Activated naive CD8-positive, alpha-beta T cell treated with anti-CD3 and anti-CD28 coated beads for 36 hours (primary cell): ENCODE measurements at places on chromosomes 6 and 20.

DNA sequence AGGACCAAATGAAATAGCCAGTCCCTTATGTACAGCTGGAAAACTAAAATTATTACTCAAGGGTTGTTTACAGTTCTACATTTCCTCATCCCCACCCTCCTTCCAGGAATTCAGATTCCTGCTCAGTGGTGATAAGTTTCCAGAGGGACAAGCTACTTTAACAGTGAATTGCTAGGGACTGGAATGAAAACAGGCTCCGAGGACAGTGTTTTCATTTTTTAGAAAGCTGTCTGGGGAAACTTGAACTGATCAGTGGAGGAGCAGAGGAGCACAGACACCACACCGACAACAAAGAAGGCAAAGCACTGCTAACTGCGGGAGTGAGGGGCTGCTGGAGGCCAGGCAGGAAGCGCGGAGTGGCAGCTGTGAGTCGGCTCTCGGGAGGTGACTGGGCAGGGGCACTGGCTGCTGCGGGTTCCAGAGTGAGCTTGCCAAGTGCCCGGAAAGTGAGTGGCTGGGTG is 322.2 kb downstream of the ESR1 start:
- DNase-seq, result no peak
- H3K4me3 ChIP-seq, result no peak overlapping the region
- peaks cover 2% of the 10 kb centered on the region for H3K4me1 ChIP-seq
- H3K27ac ChIP-seq, result peak overlapping the region; percentile 29
- H3K36me3 ChIP-seq, result peaks cover 10% of the 10 kb centered on the region

DNA sequence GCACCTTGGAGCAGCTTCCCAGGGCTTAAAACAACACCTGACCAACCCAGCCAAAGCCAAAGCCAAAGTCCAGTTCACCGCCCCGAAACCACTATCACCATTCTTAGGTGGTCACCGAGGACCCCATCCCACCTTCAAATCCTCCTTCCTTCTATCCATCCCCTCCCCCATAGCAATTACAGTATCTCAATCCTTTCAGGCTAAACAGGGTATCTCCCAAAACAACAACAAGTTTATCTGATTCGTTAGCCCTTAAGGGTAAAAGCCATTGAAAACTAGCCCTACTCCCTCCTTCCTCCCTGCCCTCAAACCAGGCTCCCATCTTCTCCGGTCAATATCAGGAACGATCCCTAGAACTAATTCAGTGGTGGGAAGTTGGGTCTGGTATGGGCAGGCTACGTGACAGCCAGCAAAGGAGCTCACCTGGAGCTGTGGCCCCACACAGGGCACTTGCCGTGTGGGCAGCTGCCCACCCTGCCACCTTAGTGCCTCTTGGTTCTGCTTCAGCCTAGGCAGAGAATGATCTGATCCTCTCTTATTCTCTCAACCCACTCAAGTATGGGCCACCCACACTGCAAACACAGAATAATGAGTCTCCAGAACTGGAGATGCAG is 2.0 kb downstream of the ARHGAP18 start:
- no peak overlapping the region for H3K4me3 ChIP-seq
- peaks cover 10% of the 10 kb centered on the region for H3K27me3 ChIP-seq
- no peak for DNase-seq
- peaks cover 25% of the 10 kb centered on the region for H3K4me1 ChIP-seq

GRCh38 chr20:46050444-46050843 is 21.4 kb downstream of the SLC12A5 start:
- H3K4me3 ChIP-seq, result no peak overlapping the region
- peaks cover 16% of the 10 kb centered on the region for H3K27me3 ChIP-seq
- no peaks in the 10 kb centered on the region for H3K36me3 ChIP-seq
- H3K4me1 ChIP-seq, result no peaks in the 10 kb centered on the region
- no peak overlapping the region for H3K27ac ChIP-seq
- no peak for DNase-seq

DNA sequence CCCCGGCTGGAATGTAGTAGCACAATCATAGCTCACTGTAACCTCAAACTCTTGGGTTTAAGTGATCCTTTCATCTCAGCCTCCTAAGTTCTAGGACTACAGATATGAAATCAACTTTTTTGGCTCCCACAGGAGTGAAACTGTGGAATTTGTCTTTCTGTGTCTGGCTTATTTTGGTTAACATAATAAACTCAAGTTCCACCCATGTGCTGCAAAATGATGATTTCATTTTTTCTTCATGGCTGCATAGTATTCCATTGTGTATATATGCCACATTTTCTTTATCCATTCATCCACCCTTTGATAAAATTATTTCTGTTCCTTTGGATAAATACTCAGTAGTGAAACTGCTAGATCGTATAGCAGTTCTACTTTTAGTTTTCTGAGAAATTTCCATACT is 29.9 kb downstream of the RNGTT start:
- H3K4me3 ChIP-seq, result no peak overlapping the region
- DNase-seq, result no peak
- peaks cover 71% of the 10 kb centered on the region for H3K36me3 ChIP-seq
- H3K27ac ChIP-seq, result no peak overlapping the region
- H3K27me3 ChIP-seq, result no peaks in the 10 kb centered on the region

DNA sequence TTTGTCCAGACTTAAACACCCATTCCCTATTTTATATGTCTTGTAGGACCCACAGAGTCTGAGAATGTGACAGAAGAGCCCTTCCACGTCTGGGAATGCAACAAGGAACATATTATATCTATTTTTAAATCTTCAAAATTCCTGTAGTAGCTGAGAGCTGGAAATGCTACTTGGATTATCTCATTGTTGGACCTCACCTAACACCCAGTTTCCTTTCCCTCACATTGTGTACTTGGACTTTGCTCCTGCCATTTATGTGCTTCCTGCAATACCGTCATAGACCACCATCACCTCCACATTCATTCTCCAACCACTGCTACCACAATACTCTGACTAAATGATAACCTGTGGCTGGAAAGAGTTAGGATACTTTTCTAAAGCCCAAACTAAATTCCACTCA is 335.4 kb downstream of the COL12A1 start:
- H3K36me3 ChIP-seq, result no peaks in the 10 kb centered on the region
- no peak for DNase-seq
- no peak overlapping the region for H3K27ac ChIP-seq

DNA sequence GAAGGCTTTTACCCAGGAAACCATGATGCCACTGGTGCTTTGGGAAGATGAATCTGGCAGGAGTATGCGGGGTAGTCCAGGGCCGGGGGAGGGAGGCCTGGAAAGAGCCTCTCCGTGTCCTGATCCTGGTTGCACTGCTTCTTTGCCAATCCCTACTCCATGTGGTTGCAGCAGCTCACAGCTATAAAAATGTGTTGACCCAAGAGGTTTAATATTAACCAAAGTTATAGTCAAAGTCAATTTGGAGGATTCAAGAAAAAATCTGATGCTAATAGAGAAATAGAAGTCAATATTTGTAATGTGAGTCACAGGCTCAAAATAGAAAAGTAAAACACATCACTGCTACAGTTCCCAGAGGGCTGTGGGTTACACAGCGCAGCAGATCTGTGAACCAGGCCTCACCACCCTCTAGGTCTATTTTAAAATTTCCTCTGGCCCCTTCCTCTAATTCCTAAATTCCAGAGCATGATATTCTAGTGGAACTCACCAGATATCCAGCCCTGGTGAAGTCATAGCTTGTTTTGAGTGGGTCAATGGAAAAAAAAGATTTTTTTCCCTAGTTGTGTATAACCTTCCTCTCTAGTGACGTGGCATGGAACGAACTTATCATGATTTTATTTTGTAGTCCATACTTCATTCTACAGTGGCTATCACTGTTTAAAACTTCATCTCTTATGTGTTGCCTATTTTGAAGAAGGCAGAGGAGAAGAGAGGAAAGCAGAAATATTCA is 63.2 kb upstream of the BMP2 start:
- DNase-seq, result no peak
- no peak overlapping the region for H3K27ac ChIP-seq
- peaks cover 2% of the 10 kb centered on the region for H3K27me3 ChIP-seq
- H3K36me3 ChIP-seq, result no peaks in the 10 kb centered on the region
- H3K4me3 ChIP-seq, result no peak overlapping the region
- no peaks in the 10 kb centered on the region for H3K4me1 ChIP-seq

DNA sequence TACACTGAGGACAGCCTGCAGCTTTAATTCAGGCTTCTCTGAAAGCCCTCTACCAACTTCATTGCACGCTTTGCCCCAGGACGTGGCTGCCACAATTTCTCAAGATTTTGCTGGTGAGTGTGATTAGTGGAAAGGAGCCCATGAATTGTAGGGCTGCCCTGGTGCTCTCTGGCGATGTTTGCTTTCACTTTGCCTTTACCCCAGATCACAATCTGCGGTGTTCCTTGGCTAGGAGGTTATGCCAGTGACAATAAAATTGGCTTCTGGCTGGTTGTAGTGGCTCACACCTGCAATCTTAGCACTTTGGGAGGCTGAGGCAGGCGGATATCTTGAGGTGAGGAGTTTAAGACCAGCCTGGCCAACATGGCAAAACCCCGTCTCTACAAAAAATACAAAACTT is 139.3 kb downstream of the FOXC1 start:
- peaks cover 18% of the 10 kb centered on the region for H3K36me3 ChIP-seq
- no peak overlapping the region for H3K4me3 ChIP-seq
- H3K27me3 ChIP-seq, result no peaks in the 10 kb centered on the region
- DNase-seq, result no peak
- no peak overlapping the region for H3K27ac ChIP-seq
- no peaks in the 10 kb centered on the region for H3K4me1 ChIP-seq

- no peaks in the 10 kb centered on the region for H3K36me3 ChIP-seq
- DNase-seq, result no peak
- no peak overlapping the region for H3K4me3 ChIP-seq
- no peak overlapping the region for H3K27ac ChIP-seq
Observed at GRCh38 chr6:14702678-14703077, 543.2 kb upstream of the JARID2 start.

DNA sequence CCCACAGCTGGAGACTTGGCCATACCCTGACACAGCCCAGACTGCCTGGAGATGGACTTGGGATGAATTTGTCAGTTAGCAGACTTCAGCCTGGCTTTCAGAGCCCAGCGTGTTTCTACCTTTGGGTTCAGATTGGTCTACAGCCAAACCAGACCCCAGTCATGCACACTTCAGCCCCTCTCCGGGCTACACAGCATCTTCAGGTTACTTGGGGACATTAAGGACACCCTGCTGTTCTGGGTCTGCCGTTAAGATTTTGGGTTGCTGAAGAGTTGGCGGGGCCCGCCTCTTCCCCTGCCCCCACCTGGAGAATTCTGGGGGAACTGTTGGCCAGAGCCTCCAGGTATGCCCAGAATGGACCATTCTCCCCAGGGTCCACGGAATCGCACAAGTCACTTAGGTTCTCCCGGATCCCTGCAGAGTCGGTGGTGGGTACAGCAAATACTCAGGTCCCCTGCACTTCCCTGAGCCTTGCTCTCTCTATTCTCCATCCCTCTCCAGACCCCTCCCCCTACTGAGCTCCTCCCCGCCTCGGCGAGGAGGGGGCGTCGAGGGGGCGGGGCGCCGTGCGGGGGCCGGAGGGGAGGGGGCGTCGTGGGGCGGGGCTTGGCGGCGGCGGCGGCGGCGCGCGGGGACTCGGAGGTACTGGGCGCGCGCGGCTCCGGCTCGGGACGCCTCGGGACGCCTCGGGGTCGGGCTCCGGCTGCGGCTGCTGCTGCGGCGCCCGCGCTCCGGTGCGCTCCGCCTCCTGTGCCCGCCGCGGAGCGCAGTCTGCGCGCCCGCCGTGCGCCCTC is at the start of gene PTK7:
TSS of gene PTK7 (plus strand) at position 645 of the 794 bp plus-strand sequence. CDS start 175 bp downstream, outside the sequence.
- no peak within 1 kb of the TSS for H3K27ac ChIP-seq
- H3K4me1 ChIP-seq, result peaks cover 3% of the 10 kb centered on the region
- peak within 1 kb of the TSS; percentile 66 for H3K4me3 ChIP-seq
- H3K36me3 ChIP-seq, result no peaks in the 10 kb centered on the region
- peaks cover 18% of the 10 kb centered on the region for H3K27me3 ChIP-seq

DNA sequence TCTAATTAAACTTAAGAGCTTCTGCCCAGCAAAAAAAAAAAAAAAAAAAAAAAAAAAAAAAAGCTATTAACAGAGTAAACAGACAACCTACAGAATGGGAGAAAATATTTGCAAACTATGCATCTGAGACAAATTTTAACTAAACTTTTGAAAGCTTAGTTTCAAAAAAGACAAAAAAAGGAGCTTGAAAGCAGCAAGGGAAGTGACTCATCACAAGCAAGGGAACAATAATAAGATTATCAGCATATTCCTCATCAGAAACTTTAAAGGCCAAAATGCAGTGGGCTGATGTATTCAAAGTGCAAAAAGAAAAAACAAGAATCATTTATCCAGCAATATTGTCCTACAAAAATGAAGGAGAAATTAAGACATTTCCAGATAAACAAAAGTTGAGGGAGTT is 158.6 kb downstream of the RNF144B start:
- no peaks in the 10 kb centered on the region for H3K36me3 ChIP-seq
- H3K4me1 ChIP-seq, result no peaks in the 10 kb centered on the region
- no peak for DNase-seq
- peaks cover 15% of the 10 kb centered on the region for H3K27me3 ChIP-seq

DNA sequence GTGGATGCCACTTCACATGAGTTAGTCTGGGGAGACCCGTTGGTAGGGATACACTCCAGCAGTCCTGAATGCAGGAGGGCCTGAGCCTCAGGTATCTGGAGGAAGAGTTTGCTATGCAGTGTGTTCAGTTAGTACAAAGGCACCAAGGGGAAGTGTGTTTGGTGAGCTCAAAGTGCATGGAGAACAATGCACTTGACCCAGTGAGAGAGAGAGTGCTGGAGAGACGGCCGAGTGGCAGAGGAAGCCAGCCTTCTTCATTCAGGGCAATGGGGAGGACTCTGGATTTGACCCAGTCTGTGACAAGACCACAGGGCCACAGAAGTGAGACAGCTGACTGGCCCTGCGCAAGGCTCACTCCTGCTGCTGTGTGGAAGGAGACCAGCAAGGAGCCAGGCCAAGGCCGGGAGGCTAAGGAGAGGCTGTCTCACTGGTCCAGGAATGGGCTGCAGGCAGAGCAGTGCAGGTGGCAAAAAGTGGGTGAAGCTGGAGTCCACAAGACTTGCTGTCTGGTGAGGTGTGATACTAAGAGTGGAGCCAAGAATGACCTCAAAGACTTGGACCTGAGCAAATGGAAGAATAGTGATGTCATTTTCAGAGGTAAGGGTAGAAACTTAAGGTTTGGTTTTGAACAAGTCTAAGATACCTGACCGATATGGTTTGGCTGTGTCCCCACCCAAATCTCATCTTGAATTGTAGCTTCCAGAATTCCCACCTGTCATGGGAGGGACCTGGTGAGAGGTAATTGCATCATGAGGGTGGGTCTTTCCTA is 38.0 kb downstream of the PDE10A start:
- H3K27ac ChIP-seq, result no peak overlapping the region
- peaks cover 15% of the 10 kb centered on the region for H3K27me3 ChIP-seq
- H3K4me3 ChIP-seq, result no peak overlapping the region

- DNase-seq, result no peak
- no peaks in the 10 kb centered on the region for H3K27me3 ChIP-seq
- H3K4me1 ChIP-seq, result no peaks in the 10 kb centered on the region
- no peak overlapping the region for H3K27ac ChIP-seq
- H3K36me3 ChIP-seq, result no peaks in the 10 kb centered on the region
Observed at GRCh38 chr6:56764081-56764566, 121.4 kb upstream of the DST start.

DNA sequence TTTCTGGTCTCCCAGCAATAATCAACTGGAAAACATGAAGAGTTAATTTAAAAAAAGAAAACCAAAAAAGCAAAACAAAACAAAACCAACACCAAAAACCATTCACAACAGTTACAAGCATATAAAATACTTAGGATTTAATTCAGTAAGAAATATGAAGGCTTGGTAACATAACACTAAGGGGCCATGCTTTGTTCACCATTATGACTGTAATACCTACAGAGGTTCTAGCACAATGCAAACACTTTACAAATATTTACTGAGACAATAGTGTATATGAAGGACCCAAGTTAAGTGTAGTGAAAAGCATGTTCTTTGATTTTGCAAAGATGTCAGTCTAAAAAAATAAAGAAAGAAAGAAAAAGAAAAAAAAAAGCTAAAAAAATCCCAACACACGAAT is 109.8 kb upstream of the EMILIN3 start:
- H3K4me3 ChIP-seq, result no peak overlapping the region
- H3K27me3 ChIP-seq, result no peaks in the 10 kb centered on the region
- no peak overlapping the region for H3K27ac ChIP-seq
- no peak for DNase-seq
- H3K4me1 ChIP-seq, result peaks cover 21% of the 10 kb centered on the region
